Occipital lobe (tissue), 3 donors: ENCODE measurements at places on chromosomes 4 and X.

DNA sequence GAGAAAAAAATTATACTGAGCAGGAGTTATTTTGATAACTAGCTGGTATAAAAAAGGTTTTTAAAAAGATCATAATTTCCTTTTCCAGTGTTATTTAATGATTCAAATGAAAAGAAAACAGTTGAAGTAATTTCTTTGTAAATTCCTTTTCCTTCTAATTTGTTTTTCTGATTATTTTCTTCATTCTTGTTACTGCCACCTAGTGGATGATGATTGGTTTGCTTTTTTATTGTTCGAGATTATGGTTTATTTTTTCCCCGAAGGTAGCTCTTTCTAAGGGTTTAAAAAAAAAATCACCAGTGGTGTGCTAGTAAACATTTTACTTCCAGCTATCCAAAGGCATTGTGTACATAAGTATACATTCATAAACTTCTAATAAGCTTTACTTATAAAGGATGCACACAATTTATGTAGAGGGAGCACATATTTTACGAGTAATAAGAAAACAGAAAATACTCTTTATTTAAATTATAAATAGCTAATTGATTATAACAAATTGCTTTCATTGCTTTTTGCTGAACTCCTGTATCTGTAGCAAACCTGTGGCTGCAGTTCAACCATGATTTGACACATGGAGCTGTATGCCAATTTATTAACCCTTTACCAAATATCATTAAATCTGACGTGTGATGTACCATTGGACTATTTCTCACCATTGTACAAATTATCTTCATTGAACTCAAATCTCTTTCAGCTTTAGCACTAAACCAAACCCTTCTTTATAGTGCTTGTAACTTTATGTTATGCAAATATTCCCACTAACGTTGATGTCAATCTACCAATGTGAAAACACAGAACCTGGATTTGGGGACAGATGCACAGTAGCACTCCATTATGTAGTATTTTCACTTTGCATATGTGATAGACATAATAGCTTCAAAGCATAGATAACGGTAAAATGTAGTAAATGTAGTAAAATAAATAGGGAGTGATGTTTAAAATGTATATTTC is 97.8 kb upstream of the ANK2 start:
- no peak for DNase-seq

DNA sequence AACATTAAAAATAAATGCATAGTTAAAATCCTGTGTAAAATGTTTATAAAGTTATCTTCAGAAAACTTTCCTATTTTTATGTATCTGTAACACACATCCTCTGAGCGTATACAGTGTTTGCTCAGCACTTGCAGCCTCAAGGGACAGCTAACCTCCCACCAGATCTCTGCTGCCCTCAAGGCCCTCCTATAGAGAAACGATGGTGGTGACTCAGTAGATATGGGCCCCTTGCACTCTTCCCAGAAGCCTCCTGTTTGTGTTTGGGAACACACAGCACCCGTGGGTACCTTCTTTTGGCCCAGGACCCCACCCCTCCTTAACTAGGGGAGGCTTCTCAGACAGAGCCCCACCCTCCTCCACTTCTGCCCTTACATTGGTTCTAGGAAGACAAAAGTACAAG is 26.7 kb downstream of the PJA1 start:
- DNase-seq, result no peak

DNA sequence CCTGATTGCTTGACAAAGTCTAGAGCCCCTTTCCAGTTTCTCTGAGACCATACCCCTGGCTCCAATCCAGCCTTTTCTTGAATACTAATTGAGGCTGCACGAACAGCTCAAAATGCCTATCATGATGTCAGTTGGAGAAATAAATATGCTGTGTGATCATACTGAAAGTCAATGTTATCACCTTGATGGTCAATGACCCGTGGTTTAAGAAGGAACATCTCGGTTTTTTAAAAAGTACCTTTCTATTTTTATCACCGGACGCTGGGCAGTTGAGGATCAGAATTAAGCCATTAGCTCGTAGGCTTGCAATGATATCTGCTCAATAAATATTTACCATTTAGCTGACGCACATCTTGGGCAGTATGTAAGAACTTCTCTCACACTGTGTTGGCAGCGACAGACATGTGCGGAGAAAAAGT is 852 bp upstream of the WDR44 start:
- DNase-seq, result no peak

GRCh38 chrX:11111947-11112346 is 815 bp downstream of the HCCS start:
- DNase-seq, result no peak

GRCh38 chr4:152486429-152487389 is 49.2 kb downstream of the FBXW7 start:
- DNase-seq, result no peak

DNA sequence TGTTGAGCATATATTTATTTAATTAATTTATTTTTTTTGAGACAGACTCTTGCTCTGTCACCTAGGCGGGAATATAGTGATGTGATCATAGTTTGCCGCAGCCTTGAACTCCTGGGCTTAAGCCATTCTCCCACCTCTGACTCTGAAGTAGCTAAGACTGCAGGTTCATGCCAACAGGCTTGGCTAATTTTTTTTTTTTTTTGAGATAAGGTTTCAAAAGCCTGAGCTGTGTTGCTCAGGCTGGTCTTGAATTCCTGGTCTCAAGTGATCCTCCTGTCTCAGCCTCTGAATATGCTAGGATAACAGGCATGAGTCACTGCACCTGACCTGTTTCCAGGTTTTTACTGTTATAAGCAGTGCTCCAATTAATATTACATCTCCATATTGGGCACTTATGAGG is 4.8 kb downstream of the ADD1 start:
- DNase-seq, result no peak

DNA sequence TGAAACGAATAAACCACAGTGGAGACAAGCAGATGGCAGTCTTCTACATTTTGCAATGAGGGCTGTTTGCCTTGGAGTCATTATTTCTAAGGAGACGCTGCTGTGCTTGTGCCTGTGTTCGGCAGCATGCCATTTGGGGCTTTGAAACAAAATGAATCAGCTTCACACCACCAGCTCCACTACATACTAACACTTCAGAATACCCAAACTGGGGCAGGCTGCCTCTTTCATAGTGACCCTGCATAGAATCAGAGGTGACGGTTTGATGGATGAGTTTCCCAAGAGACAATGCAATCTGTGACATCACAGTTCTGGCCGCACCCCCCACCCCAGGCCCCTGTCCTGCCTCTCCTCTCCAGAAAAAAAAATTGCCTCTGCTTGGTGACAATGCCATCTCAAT is 57.1 kb upstream of the MID1 start:
- no peak for DNase-seq

- DNase-seq, result no peak
Observed at GRCh38 chr4:19009881-19010280, 988.3 kb upstream of the LCORL start.

DNA sequence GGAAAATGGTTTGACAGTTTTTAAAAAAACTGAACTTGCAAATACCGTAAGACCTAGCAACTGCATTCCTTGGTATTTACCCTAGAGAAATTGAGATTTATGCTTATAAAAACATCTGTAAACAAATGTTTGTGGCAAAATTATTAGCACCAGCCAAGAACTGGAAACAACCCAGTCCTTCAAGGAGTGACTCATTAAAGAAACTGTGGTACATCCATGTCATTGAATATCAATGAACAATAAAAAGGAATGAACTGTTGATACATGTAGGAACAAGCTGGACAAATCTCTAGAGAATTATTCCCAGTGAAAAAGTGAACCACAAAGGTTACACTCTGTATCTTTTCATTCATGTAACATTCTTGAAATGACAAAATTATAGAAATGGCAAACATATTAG is 240.2 kb upstream of the ADAMTS3 start:
- no peak for DNase-seq

DNA sequence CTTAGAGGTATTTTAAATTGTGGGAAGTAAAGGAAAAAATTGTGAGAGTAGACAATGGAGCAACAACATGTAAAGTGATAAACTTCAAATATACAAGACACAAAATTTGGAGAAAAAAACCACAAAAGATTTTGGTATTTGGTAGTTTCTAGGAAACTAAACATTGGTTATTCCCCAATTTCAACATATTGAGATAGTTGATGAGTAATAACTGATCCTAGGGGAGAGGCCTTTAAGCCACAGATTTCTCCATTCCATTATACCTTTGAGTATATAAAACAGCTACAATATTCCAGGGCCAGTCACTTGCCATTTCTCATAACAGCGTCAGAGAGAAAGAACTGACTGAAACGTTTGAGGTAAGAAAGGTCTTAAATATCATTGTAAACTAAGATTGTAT is at the start of gene FDCSP:
Gene FDCSP (plus strand): TSS at position 301 of the 400 bp plus-strand sequence. CDS start 5,071 bp downstream, outside the sequence.
- no peak for DNase-seq

GRCh38 chrX:40199704-40200103 is 101.9 kb upstream of the BCOR start:
- DNase-seq, result no peak

- no peak for DNase-seq
Observed at GRCh38 chrX:65866146-65866545, 173.7 kb downstream of the VSIG4 start.

DNA sequence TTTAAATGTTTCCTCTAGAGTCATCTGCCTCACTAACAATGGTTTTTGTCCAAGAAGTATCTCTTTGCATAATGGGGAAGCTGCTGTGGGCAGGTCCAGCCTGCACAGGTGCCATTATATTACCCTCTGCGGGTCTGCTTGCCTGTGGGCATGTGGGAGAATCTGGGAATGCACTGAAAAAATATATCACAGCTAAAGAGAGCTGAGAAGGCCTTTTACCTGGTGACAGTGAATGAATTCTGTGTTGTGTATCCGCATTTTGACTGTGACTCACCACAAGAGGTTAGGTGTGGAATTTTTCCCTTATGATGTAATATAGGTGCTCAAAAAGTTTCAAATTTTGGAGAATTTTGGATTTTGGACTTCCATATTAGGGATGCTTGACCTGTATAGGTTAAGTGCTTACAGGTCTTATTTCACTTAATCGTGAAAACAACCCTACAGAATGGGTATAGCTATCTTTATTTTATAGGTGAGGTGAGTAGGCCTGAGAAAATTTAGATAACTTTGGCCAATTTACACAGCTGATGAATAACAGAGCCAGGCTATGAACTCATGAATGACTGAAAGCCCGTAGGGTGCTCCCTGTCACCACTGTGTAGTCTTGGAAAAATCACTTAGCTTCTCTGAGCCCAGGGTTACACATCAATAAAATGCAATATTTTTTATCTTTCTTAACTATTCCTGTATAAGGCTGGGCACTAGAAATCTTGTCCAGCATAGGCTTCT is 198.0 kb upstream of the EPHA5 start:
- no peak for DNase-seq
